Ammon's horn (tissue), 1 donor: ENCODE measurements at places on chromosomes 12 and 14.
A peak's percentile ranks its signal among the peaks of the same experiment; 100 is the strongest.

DNA sequence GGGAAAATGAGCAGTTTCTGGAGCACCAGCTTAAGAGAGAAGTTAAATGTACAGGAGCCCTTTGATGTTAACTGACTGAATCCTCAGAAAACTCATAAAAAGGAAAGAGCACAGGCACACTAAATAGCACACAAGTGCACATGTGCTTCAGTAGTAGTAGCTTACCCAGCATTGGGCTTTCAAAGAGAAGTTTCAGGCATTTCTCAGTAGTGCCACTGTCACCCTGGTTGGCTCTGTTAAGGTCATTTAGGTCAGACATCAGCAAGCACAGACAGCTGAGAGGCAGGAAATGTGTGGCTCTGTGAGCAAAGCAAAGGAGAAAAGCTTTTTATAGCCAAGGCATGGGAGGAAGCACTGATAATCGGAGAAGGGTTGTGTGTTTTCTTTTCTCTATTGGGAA, 96.3 kb upstream of the HIF1A start:
- no peak for DNase-seq

GRCh38 chr14:104968153-104968527, 10.0 kb downstream of the AHNAK2 start:
- DNase-seq, result no peak

DNA sequence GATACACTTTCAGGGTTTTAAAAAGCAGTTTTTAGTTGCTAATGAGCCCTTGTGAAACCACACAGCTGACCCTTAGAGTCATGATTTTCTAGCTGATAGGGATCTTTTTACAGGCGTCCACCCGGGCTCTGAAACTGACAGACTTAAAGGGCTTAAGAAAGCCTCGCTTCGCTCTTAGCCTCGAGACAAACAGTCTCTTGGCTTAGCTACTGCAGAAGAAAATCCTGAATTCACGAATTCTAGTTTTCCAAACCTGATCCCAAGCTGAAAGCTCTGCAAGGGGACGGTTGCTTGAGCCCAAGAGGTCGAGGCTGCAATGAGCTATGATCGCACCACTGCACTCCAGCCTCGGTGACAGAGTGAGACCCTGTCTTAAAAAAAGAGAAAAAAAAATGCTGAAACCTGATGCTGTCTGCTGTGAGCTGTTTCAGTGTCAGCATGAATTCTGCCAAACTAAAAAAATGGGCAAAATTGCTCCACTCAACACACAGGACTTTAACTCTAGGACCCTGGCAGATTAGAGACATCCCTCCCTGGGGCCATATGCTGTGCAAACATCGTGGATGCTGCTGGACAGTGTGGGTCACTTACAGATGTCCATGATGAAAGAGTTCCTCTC, 3.1 kb upstream of the HPD start:
- no peak for DNase-seq

- no peak for DNase-seq
These were observed 5.6 kb downstream of the CLEC14A start for GRCh38 chr14:38250331-38250730.

GRCh38 chr12:54981796-54982195, 2.8 kb downstream of the TESPA1 start:
- DNase-seq, result no peak

GRCh38 chr14:57182760-57183503, 85.8 kb downstream of the EXOC5 start:
- DNase-seq, result no peak

GRCh38 chr12:6434205-6435140, 10.3 kb upstream of the CD27 start:
- no peak for DNase-seq

DNA sequence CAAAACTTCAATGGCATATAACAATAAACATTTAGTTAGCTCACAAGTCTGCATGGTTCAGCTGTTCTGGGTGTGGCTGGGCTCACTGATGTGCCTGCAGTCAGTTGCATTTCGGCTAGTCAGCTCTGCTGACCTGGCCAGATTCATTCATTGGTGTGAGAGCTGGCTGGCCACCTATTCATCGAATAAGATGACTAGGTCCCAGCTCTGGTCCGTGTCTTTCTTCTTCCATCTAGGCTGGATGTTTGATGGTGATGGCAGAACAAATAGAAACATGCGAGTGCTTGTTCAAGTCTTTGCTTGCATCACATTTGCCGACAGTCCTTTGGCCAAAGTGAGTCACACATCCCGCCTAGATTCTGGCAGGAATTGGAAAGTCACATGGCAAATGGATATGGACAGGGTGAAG, 203.3 kb upstream of the CRY1 start:
- DNase-seq, result no peak

DNA sequence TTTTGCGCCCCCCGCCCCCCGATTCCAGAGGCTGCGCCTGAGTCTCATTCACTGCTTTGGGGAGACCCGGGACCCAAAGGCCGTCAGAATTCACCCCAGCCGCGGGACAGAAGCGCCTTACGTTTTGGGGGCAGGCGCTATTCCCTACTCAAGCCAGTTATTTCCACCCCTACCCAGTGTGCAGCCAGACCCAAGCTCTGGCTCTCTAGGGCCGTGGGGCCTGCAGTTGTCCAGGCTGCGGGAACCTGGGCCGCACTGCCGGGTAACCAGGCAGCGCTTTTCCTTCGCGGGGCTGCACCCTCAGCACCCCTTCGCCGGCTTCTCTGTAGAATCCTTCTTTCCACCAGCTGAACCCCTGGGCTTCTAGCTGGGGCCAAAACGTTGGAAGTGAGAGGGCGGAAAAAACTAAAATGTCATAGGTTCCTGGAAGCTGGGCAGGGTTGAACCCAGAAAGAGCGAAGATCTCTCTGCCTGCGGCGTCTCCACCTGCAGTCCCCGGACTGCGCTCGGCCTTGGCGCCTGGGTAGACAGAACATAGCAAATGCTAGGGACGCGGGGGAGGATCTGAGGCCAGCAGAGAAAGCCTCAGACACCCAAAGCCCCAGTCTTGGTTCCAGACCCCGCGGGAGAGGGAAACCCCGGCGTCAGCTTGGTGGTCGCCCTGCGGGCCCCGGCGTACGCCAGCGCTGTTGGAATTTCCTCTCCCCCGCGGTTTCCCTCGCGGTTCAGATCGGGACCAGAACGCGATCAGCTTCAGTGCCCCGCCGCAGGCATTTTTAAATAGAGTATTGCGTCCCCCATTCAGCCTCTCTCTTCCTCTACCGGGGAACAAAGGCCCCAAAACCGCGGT, 18.3 kb downstream of the TBX3 start:
- DNase-seq, result no peak

- DNase-seq, result no peak
These were observed 63.7 kb downstream of the CCDC60 start for GRCh38 chr12:119398190-119398589.

- DNase-seq, result peak; percentile 36
These were observed at the start of gene RNU6-7 for GRCh38 chr14:32201816-32202490. TSS of gene RNU6-7 (plus strand) at chr14:32202045.

- peak; percentile 76 for DNase-seq
These were observed 95.0 kb downstream of the LMNTD1 start for GRCh38 chr12:25458047-25458552.

DNA sequence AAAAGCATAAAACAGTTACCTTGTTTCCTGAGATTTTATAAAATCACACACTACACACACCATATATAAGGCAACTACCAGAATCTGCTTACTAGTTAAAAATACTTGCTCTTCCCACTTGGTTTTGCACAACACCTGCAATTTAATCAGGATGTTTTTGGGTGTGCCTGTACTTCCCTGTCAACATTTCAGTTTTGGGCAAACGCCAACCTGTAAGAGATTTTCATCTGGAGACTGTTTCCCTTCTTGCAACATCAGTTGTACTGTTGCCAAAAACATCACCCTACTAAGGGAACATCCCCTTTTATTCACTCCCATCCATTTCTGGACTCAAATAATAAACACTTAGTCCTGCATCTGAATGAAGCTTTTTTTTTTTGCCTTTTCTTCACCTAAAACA, 172.3 kb downstream of the DUSP6 start:
- DNase-seq, result peak; percentile 56

DNA sequence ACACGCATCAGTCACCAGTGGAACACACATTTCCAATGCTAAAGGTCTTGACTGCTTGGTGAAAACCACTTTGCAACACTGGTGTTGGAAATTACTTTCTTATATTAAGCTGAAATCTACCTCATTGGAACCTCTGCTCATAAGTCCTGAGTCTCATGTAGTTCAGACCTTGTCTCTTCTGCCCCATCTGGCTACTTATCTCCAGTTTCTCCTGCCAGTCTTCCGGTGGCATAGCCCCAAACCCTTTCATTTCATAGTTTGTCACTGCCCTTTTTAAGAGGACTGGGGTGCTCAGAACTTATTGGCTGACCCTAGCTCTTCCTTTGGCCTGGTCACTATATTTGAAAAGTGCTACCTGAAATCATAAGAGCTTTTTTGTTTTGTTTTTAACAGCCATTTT, 43.7 kb downstream of the HELB start:
- no peak for DNase-seq

DNA sequence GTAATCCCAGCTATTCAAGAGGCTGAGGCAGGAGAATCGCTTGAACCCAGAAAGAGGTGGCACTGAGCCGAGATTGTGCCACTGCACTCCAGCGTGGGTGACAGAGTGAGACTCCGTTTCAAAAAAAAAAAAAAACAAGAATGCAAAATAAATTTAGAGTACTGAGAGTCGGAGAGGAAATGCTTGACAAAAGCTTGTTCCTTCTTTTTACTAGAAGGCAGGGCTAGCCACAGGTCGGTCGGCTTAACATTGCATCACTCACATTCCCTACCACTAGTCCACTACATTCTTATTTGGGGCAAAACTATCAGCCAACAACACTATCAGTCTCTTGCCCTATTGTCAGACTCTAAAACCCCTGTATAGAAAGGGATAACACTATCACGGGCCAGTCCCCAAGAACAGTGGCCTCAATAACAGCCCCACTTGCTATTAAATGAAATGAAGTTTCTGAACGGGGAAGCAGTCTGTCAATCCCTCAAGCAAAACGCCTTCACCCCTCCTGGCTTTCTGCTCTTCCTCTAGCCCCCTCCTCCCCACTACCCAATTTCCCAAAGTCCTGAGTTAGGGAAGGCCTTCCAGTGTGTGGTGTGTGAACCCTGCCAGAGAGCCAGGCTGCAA, 1.0 kb downstream of the RNF41 start:
- DNase-seq, result peak; percentile 48

DNA sequence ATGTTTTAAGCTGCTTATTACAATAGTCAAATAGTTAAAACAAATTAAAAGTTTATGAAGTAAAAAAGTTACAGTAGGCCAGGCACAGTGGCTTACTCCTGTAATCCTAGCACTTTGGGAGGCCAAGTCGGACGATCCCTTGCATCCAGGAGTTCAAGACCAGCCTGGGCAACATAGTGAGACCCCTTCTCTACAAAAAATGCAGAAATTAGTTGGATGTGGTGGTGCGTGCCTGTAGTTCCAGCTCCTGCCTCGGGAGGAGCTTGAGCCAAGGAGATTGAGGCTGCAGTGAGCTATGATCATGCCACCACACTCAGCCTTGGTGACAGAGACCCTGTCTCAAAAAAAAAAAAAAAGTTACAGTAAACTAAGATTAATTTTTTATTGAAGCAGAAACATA, 142.6 kb downstream of the MIPOL1 start:
- no peak for DNase-seq

- DNase-seq, result no peak
These were observed 74.5 kb upstream of the ATF7IP start for GRCh38 chr12:14290951-14291350.

- no peak for DNase-seq
These were observed 136.1 kb upstream of the WSCD2 start for GRCh38 chr12:107992870-107993451.

GRCh38 chr12:16158050-16158449, 119.4 kb downstream of the SLC15A5 start:
- DNase-seq, result no peak

DNA sequence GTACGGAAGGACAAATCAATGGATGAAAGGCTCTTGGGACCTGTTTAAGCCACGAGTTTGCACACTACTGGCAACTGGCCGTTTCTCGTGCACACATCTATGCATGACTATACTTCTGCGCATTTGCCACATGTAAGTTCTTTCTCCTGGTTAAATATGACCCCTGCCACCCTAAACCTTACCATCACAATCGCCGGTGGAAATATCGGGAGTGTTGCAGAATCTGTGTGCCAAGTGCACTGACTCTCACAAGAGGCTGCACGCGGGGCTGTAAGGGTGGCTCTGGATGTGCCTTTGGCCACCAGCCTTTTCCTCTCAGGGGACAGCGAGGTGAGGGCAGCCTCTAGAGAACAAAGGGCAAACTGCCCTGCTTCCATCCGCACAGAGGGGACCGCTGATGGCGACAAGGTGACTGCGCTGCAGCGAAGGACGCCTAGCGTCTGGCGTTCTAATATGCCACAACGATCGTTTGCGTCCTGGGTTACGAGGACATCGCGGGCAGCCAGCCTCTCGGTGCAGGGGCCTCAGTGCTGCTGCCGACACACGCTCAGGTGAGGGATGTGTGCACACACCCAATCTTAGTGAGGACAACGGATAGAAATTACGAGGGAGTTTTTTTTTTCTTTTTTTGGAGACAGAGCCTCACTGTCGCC, 232.2 kb downstream of the PCNX1 start:
- DNase-seq, result no peak

- DNase-seq, result no peak
These were observed 3.1 kb downstream of the ARHGEF25 start for GRCh38 chr12:57614178-57614947.

GRCh38 chr12:85007836-85008235, 28.2 kb downstream of the TSPAN19 start:
- DNase-seq, result no peak

GRCh38 chr12:53098354-53098981, 1.0 kb downstream of the IGFBP6 start:
- DNase-seq, result peak; percentile 49

DNA sequence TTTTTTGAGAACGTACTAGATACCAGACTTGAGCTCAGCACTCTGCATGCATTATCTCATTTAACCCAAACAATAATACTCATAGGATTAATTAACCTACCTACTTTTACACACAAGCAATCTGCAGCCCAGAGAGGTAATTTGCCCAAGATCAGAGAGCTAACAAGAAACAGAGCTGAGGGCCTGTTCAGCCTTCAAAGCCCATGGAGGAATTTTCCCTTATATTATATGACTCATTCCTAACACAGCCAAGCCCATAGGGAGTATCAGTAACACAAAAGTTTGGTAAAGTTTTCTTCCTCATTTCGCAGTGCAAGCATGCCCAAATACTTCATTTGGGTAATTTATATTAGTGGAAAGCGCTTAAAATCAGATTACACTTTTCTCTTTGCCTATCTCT, 94.7 kb downstream of the GALC start:
- DNase-seq, result no peak

DNA sequence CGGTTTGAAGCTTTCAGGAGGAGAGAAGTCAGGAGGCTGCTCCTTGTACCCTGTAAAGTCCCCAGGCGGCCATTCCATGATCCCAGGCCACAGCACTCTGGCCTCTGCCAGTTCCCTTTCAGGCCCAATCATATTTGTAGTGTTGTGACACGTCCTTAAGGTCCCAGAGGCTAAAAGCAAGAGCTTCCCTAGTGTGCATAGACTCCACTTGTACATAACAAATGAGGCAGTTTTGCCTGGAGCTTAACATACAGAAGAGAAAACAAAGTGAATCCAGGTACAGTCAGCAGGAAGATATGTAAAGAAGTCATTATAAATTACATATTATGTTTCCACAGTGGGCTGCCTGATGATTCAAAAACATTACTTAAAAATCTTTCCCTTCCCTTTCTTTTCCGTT, 81.1 kb upstream of the RPH3A start:
- DNase-seq, result no peak

GRCh38 chr14:45526715-45527549, 273.9 kb upstream of the MIS18BP1 start:
- DNase-seq, result peak; percentile 5

- no peak for DNase-seq
These were observed 95.5 kb upstream of the TMPO start for GRCh38 chr12:98419795-98420404.
